ENCODE measurements at places on chromosomes 16 and 17.
A peak's percentile ranks its signal among the peaks of the same experiment; 100 is the strongest.

- no peak for DNase-seq
These were observed 207.4 kb downstream of the TANC2 start for GRCh38 chr17:63173450-63173849.

DNA sequence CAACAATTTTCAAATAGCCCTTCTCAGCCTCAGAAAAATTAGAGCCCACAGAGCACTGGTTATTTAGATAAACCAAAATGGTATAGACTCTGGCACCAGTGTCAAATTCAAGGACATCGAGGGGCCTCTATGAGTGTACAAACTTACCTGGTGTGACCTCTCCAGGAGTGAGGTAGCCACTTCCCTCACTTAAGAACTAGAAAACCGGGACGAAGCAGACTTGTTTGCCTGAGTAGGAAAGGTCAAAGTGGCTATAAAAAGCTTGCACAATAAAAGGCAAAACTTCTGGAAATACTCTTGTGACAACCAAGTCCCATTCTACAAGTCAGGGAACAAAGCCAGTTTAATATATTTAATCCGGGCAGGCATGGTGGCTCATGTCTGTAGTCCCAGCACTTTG lies 39.2 kb upstream of the PRSS54 start:
- no peak for DNase-seq

- DNase-seq = peak; percentile 84
These were observed at the start of gene ULK2 for GRCh38 chr17:19867329-19868078. Gene ULK2, minus strand, starts transcription at chr17:19867936. Its CDS starts 519 bp downstream, at chr17:19867417.

DNA sequence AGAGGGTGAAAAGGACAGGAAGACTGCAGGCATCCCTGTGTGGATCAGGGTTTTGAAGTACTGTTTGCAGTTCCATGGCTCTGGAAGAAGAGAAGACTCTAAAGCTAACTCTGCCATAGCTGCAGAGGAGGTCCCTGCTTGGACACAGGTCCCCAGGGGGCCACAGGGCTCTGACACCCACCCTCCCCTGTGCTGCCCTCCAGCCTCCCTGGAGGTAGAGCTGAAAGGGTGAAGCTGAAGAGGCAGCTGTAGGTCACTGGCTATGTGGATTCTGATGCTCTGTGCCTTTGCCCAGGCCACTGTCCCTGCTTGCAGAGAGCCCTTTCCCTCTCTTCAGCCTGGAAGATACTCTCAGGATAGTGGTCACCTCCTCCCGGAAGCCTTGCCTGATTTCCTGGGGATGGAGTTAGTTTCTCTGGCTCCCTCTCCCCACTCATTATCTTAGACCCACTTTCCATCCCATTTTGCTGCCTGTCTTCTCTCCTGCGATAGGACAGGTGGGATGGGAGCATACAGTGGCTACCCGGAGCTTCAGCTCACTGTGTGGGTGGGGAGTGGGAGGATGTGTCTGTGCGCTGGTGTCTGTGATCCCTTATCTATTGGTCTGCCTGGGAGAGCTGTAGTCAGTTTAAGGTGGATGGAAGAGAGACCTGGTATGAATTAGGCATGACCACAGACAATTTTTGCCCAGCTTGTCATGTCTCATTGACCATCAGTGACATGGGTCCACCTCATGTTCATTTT lies 89.8 kb upstream of the TMEM97 start:
- no peak for DNase-seq

DNA sequence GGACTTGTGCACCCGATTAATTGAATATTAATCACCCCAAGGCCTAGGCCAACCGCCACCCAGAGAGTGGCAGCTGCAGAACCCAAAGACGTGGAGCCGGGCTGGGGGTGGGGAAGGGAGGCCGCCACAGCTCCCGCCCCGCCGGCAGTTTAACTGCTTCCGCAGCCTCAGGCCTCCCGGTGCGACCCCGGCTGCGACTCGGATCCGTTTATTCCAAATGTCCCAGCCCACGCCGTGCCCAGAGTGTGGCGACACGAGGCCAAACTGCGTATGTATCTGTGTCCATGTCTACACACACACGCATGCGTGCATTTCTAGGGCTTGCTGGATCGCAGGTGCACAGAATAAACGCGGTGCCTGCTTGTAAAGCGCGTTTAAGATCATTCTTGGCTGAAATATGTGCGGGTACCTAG lies 802 bp upstream of the TOB1 start:
- peak; percentile 74 for DNase-seq

- DNase-seq = no peak
These were observed 106.3 kb upstream of the HSBP1 start for GRCh38 chr16:83701494-83701893.

DNA sequence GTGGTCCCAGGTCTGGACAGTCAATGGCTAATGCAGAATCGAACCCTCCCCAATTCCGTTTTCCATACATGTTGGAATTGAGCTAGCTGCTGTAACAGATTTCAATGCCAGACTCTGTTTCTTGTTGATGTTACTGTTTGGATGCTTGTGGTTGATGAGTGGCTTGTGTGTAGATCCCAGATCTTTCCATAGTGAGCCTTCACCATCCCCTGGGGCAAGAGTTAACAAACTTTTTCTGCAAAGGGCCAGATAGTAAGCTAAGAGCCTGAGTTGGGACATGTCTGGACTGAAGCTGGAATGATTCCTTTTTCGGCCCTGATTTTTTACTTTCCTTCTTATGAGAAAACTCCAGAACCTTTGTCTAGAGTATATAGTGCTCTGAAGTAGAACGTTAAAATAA lies 296.3 kb downstream of the CPPED1 start:
- DNase-seq = no peak

DNA sequence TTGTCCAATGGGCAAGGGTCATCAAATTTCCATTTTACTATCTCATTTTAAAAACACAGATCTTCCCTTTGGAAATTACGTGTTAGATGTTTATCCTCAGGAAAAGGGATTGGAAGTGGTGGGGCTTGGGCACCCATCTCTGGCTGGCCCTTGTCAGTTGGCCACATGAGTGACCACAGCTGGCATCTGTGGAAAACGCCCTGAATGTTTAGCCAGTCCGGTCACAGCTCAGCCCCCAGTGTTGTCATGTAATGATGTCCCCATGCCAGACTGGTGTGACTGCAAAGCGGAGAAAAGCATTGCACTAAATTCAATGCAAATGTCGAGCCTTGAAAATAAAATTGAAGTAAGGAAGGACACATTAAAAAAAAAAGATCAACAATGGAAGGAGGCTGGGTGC lies 53.0 kb downstream of the TMC6 start:
- DNase-seq = peak; percentile 76

DNA sequence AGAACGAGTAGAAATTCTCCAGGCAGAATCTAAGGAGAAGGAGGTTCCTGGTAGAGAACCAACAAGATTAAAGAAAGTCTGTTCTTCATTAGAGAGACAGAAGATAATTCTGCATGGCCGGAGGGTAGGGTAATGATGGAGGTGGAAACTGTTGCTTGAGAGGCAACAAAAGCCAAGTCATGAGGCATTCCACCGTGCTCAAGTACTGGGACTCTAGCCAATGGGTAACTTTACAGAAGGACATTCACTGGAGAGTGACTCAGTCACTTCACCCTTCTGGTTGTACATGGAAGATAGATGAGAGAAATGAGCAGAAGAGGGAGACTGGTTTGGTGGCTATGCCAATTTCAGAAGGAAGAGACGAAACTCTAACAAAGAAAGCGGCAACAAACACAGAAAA lies 53.6 kb upstream of the ANKFN1 start:
- DNase-seq = no peak

GRCh38 chr16:49826515-49826914 lies 29.4 kb downstream of the ZNF423 start:
- DNase-seq = no peak

GRCh38 chr16:72796222-72796621 lies 251.7 kb downstream of the ZFHX3 start:
- DNase-seq = no peak

GRCh38 chr17:7744416-7744815 lies 26.9 kb downstream of the DNAH2 start:
- no peak for DNase-seq

DNA sequence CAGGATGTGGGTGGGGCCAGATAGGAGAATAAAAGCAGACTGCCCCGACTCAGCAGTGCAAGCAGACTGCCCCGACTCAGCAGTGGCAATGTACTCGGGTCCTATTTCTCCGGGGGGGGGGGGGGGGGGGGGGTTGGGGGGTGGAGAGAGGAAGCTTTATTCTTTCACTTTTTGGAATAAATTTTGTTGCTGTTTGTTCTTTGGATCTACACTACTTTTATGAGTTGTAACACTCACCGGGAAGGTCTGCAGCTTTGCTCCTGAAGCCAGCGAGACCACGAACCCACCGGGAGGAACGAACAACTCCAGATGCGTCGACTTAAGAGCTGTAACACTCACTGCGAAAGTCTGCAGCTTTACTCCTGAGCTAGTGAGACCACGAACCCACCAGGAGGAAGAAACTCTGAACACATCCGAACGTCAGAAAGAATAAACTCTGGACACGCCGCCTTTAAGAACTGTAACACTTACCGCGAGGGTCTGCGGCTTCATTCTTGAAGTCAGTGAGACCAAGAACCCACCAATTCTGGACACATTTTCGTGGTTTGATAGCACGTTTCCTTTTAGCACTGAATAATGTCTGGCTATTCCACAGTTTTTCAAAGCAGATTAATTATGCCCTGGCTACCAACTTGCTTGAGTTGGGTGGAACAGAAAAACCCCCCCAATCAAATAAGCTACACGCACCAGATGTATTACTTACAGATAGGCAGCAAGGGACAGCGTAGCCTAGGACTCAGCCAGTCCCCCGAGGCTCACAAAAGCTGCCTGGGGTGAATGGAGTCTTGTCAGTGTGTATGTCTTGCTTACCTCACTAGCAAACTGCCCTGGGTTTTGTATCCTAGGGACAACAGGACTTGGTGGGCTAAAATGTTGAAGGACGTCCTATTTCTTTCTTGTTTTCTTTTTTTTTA lies 11.9 kb downstream of the FZD2 start:
- DNase-seq = no peak

- DNase-seq = no peak
These were observed 102.2 kb downstream of the CDK5R1 start for GRCh38 chr17:32588982-32589381.

- no peak for DNase-seq
These were observed 93.9 kb downstream of the RGS9 start for GRCh38 chr17:65231086-65231485.

DNA sequence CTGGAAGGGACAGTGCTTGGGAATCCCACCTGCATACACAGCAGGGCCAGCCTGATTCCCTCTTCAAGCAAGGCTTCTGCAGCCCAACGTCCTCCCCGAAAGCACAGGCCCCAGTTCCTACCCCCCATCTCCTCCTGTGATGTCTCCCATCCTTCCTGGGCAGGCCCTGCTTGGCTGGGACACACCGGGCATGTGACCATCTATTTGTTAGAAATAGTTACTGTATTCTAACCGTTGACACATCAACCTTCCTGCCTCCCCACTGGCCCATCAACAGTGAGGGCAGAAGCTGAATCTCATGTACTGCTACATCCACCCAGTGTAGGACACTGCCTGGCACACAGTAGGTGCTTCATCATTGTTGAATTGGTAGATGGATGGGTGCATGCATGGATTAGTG lies 10.7 kb downstream of the PRR29 start:
- DNase-seq = no peak

DNA sequence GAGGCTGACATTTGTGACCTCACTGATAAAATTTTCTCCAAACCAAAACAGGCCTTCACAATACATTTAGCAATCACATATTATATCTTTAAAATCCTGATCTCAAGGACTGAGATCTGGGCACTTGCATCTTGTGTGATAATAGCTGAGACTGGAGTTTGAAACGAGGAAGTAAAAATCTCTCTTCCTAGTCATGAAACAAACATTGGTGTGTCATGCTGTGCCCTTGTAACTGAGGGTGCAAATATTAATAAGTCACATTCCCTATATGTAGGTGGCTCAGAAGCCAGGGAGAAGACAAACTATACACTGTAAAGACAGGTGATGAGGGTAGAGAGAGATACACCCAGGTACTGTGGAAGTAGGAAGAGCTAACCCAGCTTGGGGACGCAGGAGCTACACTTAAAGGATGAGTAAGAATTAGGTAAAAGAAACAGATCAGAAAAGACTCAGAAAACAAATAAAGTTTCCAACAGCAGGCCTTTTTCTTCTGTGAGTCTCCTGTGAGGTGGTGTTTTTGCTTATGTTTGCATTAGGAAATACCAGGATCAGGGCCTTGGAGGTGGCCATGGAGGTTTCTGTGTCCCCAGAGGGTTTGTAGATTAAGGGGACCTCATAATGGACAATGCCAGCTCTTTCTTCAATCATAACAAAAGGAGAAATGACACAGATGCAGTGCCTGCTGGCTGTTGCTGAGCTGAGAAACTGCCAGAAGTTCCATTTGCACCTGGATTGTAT lies 335.7 kb downstream of the GRIN2A start:
- no peak for DNase-seq

DNA sequence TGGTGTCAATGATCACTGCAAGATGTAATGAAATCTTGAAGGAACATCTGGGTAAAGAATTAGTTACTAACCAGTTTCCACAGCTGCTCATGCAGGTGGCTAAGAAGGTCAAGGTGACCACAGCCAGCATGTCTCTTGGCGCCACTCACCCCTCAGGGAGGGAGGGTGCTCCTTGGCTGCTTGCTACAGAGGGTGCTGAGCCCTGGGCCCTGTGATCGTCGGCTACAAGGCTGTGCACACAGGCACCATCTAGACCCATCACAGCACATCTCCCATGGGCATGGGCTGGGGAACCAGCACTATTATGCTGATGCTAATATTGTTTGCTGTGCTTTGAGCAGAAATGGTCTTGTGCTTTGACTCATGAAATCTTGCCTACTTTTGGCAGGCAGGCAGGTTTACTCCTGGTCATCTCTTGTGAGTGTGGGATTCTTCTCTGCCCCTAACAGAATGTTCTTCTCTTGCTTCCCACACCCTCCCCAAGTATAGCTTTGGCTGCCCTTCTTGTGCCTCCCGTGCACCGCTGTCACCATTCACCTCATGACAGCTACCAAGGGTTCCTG lies 36.4 kb downstream of the TXNDC11 start:
- DNase-seq = no peak

DNA sequence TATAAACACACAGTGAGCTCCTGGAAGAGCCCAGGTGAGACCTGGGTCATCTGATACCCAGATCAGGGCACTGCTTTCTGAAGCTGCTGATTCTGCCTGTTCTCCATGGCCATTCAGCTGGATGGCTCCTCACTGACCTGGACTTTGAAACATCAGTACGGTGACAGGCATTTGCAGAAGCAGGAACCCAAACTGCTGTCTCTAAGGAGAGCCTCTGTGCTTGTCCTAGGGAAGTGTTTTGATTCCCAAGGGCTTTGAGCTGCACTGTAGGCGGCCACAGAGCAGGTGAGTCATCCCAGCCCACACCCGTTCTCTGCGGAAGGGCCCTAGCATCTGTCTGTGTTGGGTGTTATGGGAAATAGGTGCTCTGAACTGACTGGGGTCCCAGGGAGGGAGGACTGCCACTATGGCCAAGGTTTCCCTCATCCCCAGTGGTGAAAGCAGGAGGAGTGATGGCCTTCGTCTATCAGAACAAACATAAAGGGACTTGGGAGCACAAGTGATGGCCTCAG lies 60.7 kb upstream of the ADCY9 start:
- peak; percentile 74 for DNase-seq

GRCh38 chr16:88864521-88864920 lies 1.9 kb downstream of the PABPN1L start:
- no peak for DNase-seq

GRCh38 chr17:39666231-39666600 lies 1.1 kb downstream of the TCAP start:
- no peak for DNase-seq

GRCh38 chr16:77669057-77669456 lies 53.3 kb upstream of the NUDT7 start:
- no peak for DNase-seq

Data from head of caudate nucleus (tissue), 42 donors.